WERI-Rb-1 (cell line): ENCODE measurements at places on chromosomes 7 and 10.

DNA sequence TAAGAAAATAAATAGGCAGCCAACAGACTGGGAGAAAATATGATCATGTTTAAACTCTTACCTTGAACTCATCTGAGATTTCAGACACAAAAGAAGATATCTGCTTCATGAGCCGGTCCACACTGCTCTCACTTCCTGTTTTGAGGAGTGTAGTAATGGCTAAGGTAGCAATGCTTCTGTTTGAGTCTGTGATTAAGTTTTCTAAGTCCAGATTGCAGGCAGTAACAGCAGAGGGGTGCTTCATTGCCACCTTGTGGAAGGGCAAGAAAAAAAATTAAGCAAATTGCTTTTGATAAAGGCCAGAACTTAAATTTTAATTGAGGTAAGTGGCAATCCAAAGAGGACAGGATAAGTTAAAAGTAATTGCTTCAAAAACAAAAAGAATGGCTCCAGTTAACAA is 69.1 kb downstream of the MEST start:
- DNase-seq: no peak

DNA sequence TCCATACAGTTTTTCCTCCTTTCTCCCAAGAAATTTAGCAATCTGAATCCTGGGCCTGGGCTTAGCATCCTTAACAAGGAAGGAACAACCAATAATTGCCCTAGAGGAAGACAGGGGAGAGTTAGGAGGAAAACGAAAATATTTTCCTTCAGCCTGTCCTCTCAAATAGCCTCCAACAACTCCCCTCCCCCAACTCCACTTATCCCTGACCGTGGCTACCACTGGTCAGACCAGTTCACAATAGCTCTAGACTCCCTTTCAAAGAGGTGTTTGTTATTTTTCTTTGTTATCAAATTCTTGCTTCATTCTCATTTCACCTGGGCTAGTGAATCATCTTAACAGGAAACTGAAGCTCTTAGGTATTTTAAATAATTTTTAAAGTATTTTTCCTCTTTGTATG is 114.1 kb downstream of the CPED1 start:
- no peak for DNase-seq

DNA sequence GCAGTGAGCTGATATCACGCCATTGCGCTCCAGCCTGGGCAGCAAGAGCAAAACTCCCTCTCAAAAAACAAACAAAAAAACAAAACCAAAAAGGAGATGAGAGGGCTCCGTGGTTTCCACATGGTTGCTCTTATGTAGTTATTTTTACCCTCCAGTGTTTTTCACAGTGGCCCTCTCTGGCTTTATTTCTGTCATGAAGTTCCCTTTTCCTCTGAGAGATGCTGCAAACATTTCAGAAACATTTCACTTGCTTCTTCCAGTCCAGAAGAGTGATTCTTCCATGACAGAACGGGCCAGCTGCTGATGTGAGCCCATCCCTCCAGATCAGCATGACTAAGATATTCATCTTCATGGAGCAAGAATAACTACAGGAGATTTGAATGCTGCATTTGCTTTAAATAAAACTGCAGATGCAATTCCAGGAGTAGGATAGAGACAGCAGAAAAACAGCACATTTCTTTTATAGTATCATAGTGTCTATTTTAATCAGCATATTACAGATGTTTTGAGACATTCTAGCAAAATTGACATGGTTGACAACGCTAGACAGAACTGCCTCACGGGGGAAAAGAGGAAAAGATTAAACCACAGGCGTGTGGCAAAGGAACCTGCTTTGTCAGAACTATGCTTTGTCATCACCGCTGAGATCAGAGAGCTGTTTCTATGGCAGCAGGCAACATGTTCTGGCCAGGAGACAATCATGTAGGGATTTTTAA is 40.3 kb downstream of the NRCAM start:
- no peak for DNase-seq

- DNase-seq: no peak
Observed at GRCh38 chr7:95881597-95881996, 109.2 kb downstream of the DYNC1I1 start.

DNA sequence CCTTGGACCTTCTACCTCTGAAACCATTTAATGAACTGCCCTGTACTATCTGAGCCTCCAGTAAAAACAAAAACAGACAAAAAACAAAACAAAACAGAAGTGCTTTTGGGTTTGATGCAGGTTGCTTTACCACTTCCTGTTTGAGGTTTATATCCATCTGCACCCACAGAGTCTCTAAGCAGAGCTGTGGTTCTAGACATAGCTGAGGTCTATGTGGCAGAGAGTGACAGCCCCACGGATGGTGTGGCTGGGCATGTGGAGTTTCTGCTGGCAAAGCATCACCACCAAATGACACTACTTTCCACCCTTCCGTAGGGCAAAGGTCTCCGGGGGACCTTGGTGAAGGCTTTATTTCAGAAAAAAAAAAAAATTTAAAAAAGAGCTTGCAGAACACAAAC is 754.2 kb downstream of the GRID1 start:
- no peak for DNase-seq

- no peak for DNase-seq
Observed at GRCh38 chr7:2897023-2897422, 52.9 kb upstream of the GNA12 start.

- DNase-seq: no peak
Observed at GRCh38 chr10:3330663-3331062, 158.1 kb upstream of the PITRM1 start.

GRCh38 chr7:157474685-157475084 is 137.9 kb downstream of the DNAJB6 start:
- peak; percentile 76 for DNase-seq

- DNase-seq: no peak
Observed at GRCh38 chr10:124918906-124919305, 23.0 kb upstream of the ZRANB1 start.

DNA sequence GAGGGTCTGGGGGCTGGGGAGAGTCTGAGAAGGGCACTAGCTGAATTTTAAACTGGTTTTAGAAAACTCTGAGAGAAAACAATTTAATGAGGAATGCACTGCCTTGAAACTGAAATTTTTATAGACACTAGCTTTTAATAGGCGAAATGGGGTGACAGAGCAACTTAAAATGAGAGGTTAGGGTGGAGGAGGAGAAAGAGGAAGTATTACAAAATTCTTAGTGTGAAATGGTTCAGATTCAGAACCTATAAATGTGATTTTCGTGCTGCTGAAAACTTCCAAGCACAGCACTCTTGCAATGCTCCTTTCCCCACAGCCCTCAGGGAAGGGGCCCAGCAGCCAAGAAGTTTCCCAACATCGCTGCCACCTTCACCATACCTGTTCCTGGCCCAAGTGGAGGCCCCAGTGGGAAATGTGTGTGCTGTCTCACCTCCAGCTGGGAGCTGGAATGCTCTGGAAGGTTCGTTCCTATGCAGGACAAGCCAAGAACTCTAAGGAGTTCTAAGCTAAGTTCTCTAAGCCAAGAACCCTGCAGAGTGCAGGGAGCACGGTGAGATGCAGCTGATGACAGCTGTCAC is 60.0 kb downstream of the ATXN7L1 start:
- DNase-seq: no peak

GRCh38 chr10:100659361-100660098 is 85.9 kb upstream of the PAX2 start:
- no peak for DNase-seq

DNA sequence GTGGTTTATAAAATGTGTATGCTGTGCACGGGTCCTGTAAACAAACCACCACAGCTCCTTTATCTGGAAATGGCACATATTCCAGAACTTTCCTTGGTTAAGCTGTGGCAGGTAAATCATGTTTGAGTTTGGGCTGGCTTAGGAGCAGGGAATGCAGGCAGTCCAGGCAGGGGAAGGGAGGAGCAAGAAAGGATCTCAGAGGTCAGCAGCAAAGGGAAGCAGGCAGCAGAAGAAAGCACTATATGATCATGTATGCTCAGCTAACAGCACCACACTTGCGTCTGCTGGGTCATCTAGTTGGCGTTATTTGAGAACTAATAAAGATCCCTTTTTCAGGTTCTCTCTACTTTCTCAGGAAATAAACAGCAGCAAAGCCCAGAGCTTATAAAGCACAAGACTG is 7.8 kb downstream of the ICA1 start:
- no peak for DNase-seq

DNA sequence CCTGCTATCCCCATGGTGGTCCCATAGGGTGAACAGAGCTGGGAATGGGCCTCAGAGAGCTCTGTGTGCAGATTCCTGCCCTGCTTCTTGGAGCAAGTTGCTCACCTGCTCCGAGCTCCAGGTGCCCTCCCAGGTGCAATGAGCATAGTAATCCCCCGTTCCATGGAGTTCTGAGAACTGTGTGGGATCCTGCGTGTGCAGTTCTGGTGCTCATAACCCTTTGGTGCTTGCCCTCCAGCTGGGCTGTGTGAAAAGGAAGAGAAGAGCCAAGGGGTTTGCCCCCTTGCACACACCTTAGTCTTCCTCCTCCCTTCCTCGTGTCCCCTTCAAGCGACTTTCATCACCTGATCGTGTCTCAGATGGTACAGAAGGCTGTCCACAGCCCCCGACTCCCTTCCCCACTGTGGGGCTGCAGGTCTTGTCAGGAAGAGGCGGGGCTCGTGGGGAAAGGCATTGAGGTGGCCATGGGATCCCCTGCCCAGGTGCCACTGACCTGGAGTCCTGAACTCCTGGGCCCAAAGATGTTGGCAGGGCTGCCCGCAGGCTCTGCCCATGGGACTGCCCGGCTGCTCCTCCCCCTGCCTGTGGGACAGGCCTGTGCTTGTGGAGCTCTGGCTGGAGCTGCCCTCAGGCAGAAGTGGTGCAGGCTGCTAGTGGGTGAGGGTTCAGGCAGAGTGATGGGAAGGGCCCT is 21.9 kb upstream of the ZNF488 start:
- no peak for DNase-seq

DNA sequence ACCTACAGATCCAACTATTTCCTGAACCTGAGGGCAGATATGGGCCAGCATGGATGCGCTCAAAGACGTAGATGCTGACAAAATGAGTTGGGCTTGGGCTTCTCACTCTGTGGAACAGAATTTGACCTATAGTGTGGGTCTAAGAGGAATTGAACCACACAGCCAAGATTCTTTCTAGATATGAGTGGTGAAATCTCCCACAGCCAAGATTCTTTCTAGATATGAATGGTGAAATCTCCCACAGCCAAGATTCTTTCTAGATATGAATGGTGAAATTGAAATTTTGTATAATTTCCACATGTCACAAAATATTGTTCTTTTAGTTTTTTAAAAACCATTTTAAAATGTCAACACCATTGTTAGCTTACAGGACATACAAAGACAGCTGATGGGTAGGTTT is 215.4 kb upstream of the LRGUK start:
- no peak for DNase-seq

DNA sequence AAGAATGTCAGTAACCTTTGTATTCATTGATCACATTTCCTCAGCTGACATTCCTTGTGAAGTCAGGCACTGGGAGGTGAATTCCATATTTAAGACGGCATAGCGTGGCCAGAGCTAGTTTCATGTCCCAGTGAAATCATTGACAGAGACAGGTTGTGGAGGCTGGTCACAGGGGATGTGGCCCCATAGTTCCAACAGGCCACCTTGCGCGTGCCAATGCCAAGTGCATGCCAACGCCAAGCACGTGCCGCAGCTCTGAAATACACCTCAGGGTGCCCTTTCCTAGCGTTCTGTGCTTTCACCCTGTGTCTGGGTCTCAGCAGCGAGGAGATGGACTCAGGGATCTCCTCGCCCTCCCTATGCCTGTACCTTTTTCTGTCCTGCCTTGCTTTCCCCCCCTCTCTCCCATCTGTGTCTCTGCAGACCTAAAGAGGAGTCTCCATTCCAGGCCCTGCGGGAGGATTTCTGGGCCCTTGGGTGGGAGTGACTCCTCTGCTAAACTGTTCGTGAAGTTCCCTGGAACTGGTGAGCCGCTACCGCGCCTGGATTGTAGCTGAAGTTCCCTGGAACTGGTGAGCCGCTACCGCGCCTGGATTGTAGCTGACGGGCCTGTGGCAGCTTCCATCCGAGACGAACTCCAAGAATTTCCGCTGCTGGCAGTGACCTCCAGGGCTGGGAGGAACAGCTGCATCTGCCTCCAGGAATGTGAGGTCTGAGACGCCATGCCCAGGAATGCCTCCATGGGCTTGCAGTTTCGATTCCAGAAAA is 19.7 kb downstream of the AQP1 start:
- no peak for DNase-seq

DNA sequence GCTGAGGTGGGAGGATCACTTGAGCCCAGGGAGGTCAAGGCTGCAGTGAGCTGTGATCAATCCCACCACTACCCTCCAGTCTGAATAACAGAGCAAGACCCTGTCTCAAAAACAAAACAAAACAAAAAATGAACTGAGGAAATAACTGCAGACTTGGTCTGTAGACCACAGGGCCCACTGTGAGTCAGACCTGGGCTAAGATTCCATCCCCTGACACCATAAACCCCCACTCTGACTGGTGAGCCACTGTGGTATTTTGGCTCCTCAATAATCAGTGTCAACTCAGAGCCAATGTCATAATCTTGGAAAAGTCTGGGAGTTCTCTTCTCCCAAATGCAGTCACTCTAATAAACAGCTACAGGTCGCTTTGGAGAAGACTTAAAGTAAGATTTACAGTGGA is 24.0 kb upstream of the ERCC6 start:
- no peak for DNase-seq

- DNase-seq: no peak
Observed at GRCh38 chr10:61995220-61995503, 93.7 kb downstream of the ARID5B start.

- DNase-seq: no peak
Observed at GRCh38 chr7:111202321-111202720, 111.4 kb downstream of the LRRN3 start.

DNA sequence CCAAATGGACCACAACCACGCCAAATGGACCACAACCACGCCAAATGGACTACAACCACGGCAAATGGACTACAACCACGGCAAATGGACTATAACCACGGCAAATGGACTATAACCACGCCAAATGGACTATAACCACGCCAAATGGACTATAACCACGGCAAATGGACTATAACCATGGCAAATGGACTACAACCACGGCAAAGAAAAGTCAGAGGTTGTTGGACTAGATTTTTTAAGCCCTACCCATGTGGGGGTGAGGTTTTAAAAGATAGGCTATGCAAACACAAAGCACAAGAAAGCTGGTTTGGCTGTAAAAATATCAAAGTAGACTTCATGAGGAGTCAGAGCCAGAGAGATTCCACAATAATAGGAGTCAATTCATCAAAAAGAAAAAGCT is 55.8 kb downstream of the NCAPG2 start:
- DNase-seq: no peak

DNA sequence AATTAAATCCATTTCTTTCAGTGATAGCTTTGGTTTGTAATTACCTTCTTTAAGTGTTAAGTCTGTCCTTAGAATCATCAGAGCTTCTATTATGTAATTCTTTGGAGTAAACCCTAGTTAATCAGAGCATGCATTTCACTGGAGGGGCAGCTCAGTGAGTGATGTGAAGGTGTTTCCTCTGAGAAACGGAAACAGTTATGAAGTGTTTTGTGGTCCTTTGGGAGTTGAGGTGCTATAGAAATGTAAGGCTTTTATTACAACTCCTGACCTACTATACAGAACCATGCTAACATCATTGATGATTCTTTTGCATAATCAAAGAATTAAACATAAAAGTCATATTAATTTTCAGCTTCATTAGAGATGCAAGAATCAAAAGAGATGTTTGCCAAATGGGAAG is 141.5 kb downstream of the EXOC4 start:
- no peak for DNase-seq

GRCh38 chr10:22824984-22825383 is 102.9 kb upstream of the ARMC3 start:
- no peak for DNase-seq

- no peak for DNase-seq
Observed at GRCh38 chr7:111292026-111292470, 201.1 kb downstream of the LRRN3 start.
